T-helper 17 cell (primary cell): ENCODE measurements at places on chromosomes 2 and 18.

DNA sequence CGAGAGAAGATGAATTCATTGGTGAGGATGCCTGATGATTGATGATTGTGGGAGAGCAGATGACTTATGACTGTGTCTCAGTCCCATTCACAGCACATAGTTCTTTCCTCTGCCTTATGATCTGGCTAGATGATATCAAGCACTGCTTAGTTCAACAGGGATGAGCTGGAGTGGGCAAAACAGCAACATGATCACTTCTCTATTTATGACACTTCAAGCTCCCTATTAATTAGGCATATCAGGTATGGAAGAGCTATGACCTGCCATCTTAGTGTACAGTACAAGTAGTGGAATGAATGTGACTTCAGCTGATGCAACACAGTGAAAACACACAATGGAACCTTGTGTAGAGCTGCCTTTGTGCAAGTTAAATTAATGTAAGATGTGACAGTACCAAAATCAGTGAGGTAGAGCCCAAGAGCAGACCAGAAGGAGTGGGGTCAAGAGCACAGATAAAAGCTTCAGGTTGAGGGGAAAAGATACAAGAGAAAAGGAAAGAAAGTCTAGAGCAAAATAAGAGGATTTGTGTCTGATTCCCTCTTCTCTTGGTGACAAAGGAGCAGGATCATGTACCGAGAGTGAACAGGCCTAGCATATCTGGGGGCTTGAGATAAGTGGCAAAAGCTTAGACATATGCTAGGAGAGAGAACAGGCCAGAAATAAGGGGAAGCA is 93.0 kb upstream of the MYO3B start:
- no peak for DNase-seq

GRCh38 chr2:41710944-41711343 is 336.9 kb upstream of the PKDCC start:
- DNase-seq: no peak

DNA sequence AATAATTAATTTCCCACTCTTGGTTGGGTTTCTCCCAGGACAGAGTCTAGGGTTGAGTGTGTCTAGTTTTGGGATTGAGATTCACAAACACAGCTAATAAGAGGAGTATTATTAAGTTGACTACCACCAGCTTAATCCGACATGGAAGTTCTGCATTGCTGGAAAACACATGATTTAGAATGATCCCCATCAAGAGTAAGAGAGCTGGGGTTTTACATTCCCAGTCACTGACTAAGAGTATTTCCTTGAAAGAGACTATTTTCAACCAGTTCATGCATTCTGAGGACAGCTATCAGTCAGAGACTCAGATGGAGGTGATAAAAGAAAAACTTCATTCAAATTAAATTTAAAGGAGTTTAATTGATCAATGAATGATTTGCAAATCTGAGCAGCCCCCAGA is 334.6 kb upstream of the LRATD1 start:
- no peak for DNase-seq

DNA sequence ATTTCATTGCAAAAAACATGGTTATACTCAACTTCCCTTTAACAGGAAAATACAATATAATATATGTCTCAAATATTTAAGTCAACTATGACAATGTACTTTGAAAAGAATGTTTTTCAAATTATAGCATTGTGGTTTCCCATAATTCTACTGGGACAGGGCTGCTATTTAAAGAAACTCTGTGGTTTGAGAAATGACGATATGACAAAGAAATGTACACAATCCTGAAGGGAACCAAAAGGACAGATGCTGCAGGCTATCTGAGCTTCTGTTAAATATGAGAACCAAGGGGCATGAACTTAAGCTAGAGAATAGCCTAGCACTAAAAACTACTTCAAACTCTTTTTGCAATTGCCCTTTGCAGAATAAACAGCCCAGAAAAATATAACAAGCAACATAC is 415.9 kb downstream of the GRB14 start:
- no peak for DNase-seq

DNA sequence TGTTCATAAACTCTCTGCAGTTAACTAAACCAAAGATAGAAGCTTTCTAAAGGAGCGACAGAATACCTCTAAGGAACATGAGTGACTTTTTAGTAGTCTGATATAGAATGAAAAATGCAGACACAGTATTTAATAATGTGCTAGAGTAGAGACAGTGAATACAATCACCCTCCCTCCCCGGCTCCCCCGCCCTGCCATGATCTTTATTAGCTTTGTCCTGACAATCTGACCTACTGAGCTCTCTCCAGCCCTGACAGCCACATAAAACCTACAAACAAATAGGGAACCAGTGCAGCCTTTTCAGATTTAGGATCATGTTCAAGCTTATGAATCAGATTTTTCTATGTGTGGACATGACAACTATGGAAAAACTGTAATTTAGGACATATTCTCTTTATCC is 777.6 kb upstream of the FANCL start:
- DNase-seq: no peak

- no peak for DNase-seq
Measured at GRCh38 chr2:101976891-101977290, 14.9 kb upstream of the IL1R2 start.

DNA sequence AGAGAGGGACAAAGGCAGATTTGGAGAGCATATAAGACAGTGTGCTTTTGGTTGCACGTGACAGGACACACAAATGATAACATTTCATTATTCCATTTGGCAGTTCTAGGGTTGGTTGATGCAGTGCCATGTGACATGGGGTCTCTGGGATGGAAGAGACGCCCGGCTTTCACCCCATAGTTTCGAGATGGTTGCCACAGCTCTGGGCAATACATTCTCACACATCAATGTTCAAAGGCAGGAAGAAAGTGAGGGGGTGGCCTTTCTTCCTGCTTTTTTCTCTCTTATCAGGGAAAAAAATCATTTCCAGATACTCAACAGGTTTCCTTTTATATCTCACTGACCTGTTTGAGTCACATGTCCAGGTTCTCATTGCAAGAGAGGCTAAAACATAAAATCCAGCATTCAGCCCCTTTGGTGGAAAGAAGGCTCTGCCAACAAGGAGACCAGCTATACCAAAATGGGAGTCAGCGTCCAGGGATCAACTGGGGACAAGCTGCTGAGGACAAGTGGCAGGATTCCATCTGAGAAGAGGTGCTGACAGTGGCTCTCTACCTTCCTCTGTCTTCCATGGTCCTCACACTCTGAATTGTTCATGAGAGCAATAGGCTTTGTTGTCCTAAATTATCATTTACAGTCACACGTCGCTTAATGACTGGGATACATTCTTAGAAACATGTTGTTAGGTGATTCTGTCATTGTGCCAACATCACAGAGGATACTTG is 29.1 kb upstream of the ANKRD44 start:
- no peak for DNase-seq

GRCh38 chr18:12458771-12459170 is 51.0 kb downstream of the PRELID3A start:
- no peak for DNase-seq

DNA sequence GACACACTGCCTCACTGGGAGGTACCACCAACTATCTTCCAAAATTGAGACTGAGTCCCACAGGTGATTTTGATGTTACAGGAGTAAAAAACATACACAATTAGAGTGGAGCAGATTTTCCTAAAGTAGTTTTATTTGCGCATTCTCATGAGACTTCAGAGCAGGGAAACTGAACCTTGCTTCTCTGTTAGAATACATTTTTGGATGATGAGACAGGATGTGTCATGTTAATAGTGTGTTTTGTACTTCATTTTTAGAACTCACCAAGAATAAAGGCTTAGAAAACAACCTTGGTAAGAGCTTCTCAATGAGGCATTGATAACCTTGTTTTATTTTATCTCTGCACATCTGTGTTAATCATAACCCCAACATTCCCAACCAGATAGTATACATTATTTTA is 310.2 kb upstream of the GALNT5 start:
- DNase-seq: no peak

- DNase-seq: no peak
Measured at GRCh38 chr18:11992096-11992790, 10.9 kb downstream of the IMPA2 start.

DNA sequence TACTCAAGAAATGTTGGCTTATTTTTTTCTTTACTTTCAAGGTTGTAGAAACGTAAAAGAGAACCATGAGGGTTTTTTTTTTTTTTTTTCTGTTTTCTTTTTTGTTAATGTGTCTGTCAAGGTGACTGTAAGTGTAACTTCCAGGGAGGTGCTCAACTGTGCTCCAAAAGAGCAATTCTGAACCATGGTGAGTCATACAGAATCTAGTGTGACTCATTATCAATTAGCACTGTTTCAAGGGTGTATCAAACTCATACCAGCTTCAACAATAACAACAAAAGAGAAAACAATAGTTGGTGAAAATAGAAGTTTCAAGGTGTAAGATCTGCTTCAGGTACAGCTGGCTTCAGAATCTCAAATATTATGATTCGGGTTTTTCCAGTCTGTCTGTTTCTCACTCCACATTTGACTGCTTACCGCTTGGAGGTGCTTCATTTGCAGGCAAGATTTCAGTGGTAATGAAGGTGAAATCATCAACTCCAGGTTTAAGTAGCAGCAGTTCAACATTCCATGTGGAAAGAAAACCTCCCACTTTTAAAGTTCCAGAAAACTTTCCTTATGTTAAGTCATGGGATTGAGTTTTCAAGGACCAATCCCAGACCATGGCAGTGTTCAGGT is 850.6 kb downstream of the CNTNAP5 start:
- no peak for DNase-seq

DNA sequence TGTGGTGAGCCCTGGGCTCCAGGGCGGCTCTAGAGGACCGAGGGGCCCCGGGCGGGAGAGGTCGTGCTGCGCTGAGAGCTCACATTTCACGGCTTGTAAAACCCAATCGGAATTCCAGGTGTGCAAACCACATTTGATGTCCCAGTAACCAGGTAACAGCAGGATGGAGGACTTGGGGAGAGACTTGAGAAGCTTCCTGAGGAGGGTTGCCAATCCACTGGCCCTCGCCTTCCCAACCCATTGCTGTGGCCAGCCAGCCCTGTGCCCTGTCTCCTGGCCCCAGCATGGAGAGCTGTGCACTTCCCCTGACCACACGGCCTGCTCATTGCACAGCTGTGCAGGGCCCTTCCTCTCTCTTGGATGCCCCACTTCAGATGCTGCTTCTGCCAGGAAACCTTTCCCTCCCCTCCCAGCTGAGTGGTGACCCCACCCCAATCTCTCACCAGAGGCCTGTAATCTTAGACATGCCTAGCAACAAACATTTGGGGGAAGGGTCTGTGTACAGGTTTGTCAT is 39.6 kb downstream of the ASB1 start:
- DNase-seq: no peak

DNA sequence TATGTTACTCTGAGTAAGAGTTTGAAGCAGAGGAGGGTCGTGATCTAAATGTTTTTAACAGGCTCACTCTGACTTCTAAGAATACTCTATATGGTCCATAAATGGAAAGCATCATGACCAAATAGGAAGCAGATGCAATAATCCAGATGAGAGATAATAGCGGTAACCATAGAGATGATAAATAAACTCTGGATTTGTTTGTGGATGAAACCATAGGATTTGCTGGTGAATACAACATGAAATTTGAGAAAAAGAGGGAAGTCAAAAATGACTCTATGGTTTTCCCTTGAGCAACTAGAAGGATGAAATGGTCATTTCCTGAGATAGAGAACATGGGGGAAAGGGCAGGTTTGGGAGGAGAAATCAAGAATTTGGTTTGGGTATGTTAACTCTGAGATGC is 3.9 kb downstream of the HEATR5B start:
- DNase-seq: no peak

DNA sequence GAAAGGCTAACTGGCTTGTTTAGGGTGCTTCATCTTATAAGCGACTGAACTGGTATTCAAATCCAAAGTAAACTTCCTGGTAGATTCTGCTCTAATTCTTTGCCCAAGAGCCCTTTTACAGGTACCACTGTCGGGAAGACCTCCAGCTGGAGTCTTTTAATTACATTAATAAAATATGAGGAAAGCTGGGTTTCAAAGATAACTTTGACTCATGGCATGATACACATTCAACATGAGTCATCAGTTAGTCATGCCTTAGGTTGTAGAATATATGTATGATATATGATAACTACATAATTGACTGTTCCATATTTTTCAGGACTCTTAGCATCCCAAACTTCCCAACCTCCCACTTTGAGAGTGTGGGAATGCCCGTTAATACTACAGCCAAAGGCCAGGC is 32.3 kb downstream of the ZCCHC2 start:
- no peak for DNase-seq

DNA sequence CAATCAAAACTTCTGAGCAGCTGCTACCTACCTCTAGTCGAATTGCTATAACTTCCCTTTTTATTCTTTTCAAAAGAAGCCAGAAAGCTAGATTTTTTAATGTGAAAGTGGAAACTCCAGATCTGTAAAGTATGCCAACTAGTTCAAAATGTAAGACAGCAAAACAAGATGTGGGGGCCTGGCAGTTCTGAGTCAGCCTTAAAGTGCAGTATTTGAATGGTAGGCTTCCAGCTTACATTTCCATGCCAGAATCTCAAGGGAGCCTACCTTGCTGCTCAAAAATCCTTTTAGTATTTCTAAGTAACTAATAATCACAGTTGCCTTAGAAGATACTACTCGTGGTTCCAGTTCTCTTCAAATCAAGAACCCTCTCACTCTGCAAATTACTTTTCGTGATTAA is 1288.7 kb downstream of the LRP1B start:
- DNase-seq: no peak

- no peak for DNase-seq
Measured at GRCh38 chr2:156023229-156023869, 309.2 kb downstream of the NR4A2 start.

GRCh38 chr18:23332356-23332755 is 120.7 kb upstream of the RIOK3 start:
- no peak for DNase-seq

DNA sequence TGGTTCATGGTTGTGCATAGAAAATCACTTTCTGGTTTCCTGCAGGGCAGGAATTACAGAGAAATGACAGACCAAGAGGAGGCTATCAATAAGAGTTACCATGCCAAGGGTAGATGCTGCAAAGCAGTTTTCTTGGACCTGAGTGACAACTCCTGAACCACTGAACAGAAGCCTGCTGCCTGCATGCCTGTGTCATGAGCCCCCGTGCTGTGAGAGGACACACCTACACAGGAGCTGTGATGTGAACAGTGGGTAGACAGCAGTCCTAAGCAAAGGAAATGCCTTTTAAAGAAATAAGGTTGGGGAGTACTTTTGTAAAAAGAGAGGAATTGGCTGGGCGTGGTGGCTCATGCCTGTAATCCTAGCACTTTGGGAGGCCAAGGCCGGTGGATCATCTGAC is 54.2 kb upstream of the CREB1 start:
- no peak for DNase-seq

GRCh38 chr2:156331572-156332283 is 793 bp downstream of the NR4A2 start:
- peak; percentile 15 for DNase-seq

- DNase-seq: no peak
Measured at GRCh38 chr18:54229421-54230059, 5.1 kb upstream of the MBD2 start.

GRCh38 chr2:171166328-171166983 is 5.8 kb upstream of the TLK1 start:
- DNase-seq: no peak
